ENCODE measurements at places on chromosomes 4 and X.

GRCh38 chr4:53981567-53981966 lies 82.8 kb downstream of the CHIC2 start:
- DNase-seq, result no peak

- DNase-seq, result no peak
Observed at GRCh38 chrX:32448945-32449344, 762.4 kb downstream of the DMD start.

DNA sequence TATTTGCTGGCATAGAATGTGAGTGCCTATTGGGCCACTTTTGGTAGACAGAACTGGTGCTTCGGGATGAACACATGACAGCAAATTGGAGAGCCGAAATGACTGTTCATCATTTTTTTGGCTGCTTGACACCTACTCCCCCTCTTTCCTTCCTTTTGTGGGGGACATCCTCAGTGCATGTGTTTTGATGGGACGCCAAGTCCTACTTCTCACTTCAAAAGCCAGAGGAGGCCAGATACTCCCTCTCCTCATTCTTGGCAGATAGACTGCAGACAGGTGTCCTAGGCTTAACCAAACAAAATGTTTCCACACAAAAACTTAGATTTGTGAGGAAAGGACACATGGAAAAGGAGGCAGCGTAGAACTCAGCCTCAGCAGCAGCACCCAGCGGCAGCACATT lies 62.4 kb downstream of the DCHS2 start:
- no peak for DNase-seq

- no peak for DNase-seq
Observed at GRCh38 chr4:22764183-22764582, 71.4 kb downstream of the GBA3 start.

- DNase-seq, result no peak
Observed at GRCh38 chr4:79331126-79331876, 5.4 kb upstream of the NAA11 start.

GRCh38 chr4:6660430-6660829 lies 19.9 kb downstream of the MRFAP1 start:
- no peak for DNase-seq

DNA sequence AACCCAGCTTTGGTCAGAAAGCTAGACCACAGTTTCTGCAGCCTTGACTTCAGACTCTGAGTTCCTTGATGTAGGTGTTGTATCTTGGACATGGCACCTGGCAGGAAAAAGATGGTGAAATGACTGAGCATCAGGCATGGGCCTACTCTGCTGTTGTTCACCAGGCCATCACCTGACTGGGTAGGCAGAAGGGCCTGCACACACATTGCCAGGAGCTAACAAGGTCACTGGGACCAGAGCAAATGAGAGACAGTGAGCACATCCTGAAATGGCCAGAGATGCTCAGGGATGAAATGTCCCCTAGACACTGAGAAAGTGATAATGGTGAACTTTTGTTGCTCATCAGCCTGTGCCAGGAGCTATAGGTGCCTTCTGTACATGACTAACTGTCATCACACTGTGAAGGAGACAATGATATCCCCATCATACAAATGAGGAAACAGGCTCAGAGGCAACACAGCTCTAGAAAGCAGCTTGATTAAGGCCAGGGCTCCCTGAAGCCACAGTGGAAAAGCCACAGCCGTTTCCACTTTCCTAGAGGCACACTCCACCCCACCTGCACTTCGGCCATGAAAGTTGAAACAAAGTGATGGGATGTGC lies 128.3 kb downstream of the TSPAN5 start:
- DNase-seq, result no peak

- DNase-seq, result no peak
Observed at GRCh38 chr4:19327364-19327763, 924.3 kb upstream of the SLIT2 start.

DNA sequence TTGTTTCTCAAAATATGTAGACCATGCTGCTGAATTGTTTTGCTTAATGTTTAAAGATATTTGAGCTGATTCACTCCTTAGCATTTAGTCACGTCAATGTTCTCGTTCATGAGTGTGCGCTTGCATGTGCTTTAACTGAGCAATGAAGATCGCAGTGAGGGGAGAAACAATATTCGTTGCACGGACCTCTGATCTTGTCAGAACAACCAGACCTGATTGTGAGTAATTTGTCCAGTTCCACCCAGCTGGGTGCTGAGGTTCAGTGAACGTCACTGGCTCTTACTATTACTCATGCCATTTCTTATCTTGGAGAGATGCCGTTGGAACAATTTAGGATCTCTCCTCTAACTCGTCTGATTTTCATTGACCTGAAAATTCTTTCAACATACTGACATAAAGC lies 15.0 kb upstream of the PRKX start:
- DNase-seq, result no peak

- no peak for DNase-seq
Observed at GRCh38 chrX:26100421-26100920, 37.7 kb upstream of the MAGEB18 start.

GRCh38 chr4:6319530-6320150 lies 50.0 kb downstream of the WFS1 start:
- DNase-seq, result no peak

DNA sequence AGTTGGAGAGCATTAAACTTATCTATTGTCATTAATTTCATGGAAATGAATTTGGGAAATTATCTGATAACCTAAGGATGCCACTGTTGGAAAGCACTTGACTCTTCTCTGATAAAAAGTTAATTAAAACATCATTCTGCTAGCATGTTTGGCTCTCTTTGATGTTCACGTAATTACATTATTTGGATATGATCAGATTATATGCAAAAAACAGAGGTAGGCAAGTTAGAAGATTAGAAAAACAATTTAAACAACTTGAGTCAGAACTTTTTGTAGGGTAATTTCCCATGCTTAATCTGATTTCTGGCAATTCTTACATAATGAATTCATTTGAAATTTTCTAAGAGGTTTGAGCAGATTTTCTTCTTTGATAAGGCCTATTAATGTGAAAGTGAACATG lies 882.9 kb downstream of the TRAM1L1 start:
- no peak for DNase-seq

DNA sequence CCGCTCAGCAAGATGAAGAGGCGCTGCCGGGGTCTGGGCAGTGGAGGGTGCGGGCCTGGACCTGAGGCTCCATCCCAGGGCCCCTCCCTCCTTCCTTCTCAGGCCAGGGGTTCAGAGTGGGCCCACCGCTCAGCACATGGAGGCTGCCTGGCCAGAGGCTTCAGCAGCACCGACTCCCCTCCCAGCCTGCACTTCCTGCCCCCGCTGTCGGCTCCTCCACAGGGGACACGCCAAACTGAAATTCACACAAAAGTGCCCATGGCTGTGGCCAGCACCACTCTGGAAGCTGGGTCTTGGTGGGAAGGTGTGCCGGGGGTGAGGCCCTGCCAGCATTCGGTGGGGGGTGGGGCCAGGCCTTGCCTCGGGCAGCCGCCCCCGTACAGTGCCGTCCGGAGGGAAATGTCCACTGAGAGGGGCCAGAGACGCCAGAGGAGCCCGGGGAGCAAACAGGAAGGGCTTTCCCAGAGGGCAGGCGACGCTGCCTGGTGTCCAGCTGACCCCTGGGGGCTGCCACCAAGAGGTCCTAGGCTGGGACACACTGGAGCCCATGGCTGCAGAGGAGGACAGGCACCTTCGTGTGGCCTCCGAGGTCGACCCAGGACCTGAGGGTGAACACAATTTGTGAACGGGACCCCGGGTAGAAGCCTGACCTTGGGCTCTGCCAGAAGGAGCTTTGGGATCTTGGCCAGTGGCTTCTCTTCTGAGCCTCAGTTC lies 84.6 kb upstream of the AFAP1 start:
- no peak for DNase-seq

- no peak for DNase-seq
Observed at GRCh38 chrX:31894152-31894551, 822.3 kb upstream of the FTHL17 start.
